ENCODE measurements at places on chromosomes 16 and 17.

GRCh38 chr17:494601-495265 lies 142.1 kb upstream of the RPH3AL start:
- no peak for DNase-seq
- H3K4me3 ChIP-seq: no peak overlapping the region
- no peak overlapping the region for H3K27ac ChIP-seq
- no peaks in the 10 kb centered on the region for H3K36me3 ChIP-seq
- peaks cover 67% of the 10 kb centered on the region for H3K4me1 ChIP-seq
- H3K27me3 ChIP-seq: no peaks in the 10 kb centered on the region

DNA sequence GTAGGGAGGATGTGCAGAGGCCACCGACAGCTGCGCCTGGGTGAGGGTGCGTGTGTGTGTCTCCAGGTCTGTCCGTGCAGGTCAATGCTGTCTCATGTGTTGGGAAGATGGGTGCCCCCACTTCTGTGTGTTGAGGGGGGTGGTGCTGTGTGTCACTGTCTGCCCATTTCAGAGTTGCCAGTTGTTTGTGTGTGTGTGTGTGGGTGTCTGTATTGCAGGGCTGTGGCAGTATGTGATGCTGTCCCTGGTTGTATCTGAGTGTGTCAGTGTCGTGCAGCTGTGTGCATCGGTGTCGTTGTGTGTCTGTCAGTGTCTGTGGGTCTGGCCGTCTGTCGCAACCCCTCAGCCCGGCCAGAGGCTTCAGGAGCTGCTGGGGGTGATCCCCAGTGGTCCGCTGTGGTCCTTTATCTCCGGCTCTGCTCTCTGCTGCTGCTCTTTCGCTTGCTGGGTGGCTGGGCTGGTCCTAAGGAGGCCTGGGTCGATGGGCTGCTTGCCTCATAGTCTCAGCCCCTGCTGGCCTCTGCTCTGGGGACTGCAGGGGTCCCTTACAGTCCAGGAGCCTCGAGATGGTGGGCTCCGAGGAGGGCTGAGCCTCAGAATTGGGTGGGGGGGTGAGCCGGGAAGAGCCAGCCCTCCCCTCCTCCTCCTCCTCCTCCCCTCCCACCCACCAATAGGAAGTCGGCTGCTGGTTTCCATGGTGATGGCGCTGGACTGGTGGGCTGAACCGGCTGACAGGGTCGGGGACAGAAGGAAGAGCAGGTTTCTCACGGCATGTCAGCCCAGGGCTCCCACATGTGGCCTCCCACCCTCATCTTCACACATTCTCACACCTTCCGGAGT lies at the start of gene TSPOAP1:
Gene TSPOAP1, minus strand, starts transcription at position 601 of the 840 bp plus-strand sequence. CDS start 875 bp downstream, outside the sequence.
- H3K36me3 ChIP-seq: peaks cover 18% of the 10 kb centered on the region
- H3K27me3 ChIP-seq: peaks cover 30% of the 10 kb centered on the region
- peak within 1 kb of the TSS; percentile 100 for H3K4me3 ChIP-seq

- H3K4me1 ChIP-seq: no peaks in the 10 kb centered on the region
- no peak for DNase-seq
- no peak overlapping the region for H3K27ac ChIP-seq
- no peaks in the 10 kb centered on the region for H3K27me3 ChIP-seq
These were observed 9.4 kb upstream of the TEDC2 start for GRCh38 chr16:2450535-2450934.

- no peaks in the 10 kb centered on the region for H3K27me3 ChIP-seq
- no peaks in the 10 kb centered on the region for H3K36me3 ChIP-seq
- no peak overlapping the region for H3K27ac ChIP-seq
- no peak overlapping the region for H3K4me3 ChIP-seq
- no peaks in the 10 kb centered on the region for H3K4me1 ChIP-seq
These were observed 117.1 kb upstream of the MYOCD start for GRCh38 chr17:12548558-12548957.

DNA sequence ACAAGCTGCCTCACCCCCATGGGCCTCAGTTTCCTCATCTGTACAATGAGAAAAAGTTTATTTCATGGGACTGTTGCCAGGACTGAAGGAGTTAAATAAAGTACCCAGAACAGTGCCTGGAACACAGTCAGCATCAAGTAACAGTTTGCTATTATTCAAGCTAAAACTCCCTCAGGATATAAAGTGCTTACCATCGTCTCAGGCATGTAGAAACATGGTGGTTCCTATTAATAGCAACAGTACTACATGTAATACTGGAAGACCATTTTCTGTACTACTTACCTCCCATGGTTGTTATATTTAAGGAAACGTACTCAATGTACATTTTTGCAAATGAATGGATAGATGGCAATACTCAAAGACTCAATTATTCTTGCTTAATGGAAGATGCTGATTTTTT lies 93.4 kb downstream of the NCOR1 start:
- no peaks in the 10 kb centered on the region for H3K4me1 ChIP-seq
- peaks cover 94% of the 10 kb centered on the region for H3K36me3 ChIP-seq
- no peaks in the 10 kb centered on the region for H3K27me3 ChIP-seq
- H3K27ac ChIP-seq: no peak overlapping the region
- no peak for DNase-seq

GRCh38 chr17:69170377-69170776 lies 28.7 kb upstream of the ABCA6 start:
- no peaks in the 10 kb centered on the region for H3K27me3 ChIP-seq
- H3K4me3 ChIP-seq: peak overlapping the region; percentile 40
- H3K4me1 ChIP-seq: peaks cover 28% of the 10 kb centered on the region
- peak; percentile 52 for DNase-seq

- no peaks in the 10 kb centered on the region for H3K4me1 ChIP-seq
- no peak overlapping the region for H3K27ac ChIP-seq
- no peaks in the 10 kb centered on the region for H3K27me3 ChIP-seq
- H3K36me3 ChIP-seq: no peaks in the 10 kb centered on the region
These were observed 88.2 kb upstream of the HAS3 start for GRCh38 chr16:69017036-69017783.

GRCh38 chr17:79982986-79983385 lies 52.7 kb downstream of the TBC1D16 start:
- H3K4me3 ChIP-seq: no peak overlapping the region
- H3K27me3 ChIP-seq: no peaks in the 10 kb centered on the region
- no peak for DNase-seq
- H3K4me1 ChIP-seq: no peaks in the 10 kb centered on the region
- no peak overlapping the region for H3K27ac ChIP-seq
- no peaks in the 10 kb centered on the region for H3K36me3 ChIP-seq

- H3K36me3 ChIP-seq: no peaks in the 10 kb centered on the region
- no peak for DNase-seq
These were observed 30.5 kb downstream of the RPGRIP1L start for GRCh38 chr16:53673189-53673588.

DNA sequence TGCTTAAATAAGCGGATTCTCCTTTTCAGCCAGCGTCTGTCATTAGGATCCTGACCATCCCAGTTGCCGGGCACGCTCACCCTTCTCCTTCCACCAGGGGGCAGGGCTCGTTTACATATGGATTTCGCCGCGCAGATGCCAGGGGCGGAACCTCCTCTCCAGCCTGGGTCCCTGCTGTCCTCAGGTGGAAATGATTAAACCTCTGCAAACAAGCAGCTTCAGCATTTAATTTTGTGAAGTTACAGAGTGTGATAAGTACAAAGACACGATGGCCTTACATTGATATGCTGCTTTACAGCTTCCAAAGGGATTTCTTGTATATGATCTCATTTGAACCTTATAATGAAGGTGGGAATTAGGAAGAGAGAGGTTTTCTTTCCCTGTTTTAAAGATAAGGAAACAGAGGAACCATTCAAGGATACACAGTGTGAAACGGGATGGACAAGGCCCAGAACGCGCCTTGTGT lies 3.9 kb upstream of the KRT28 start:
- peak; percentile 59 for DNase-seq
- peaks cover 42% of the 10 kb centered on the region for H3K27me3 ChIP-seq
- no peak overlapping the region for H3K27ac ChIP-seq

DNA sequence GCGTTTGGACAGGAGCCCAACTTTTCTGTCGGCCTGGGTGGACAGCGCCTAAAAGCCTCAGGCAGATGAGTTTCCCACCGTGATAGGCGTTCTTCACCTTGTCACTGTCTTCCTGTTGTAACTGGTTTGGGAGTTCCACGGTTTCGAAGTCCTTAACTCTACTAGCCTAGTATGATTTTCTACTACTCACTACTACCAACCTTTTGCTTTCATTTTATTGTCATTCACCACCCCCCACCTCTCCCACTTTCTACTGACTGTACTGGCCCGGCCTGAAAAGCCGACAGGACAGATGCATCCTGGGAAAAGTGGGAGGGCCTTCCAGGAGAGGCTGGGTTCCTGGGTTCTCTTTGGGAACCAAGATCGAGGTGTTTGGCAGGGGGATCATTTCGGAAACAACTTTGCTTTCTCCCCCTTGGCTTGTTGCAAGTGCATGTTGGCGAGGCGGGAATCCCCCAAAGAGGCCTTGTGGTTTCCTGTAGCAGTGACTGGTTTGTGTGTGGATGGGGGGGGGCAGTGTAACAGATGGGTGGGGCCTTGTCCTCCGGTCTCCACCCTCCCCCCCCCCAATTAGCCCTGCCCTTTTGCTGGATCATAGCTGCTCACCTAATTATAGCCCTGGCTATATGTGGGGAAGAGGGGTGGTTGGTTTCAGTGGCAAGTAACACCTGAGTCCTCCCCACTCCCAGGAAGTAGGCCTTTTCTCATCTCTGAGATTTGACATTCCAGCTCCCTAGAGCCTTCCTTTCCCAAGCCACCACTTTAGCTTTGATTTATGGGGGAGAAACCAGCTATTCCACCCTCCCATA lies 1.4 kb downstream of the EIF5A start:
- peak overlapping the region; percentile 95 for H3K27ac ChIP-seq
- peak; percentile 74 for DNase-seq
- peak overlapping the region; percentile 72 for H3K4me3 ChIP-seq
- H3K27me3 ChIP-seq: no peaks in the 10 kb centered on the region
- peaks cover 30% of the 10 kb centered on the region for H3K4me1 ChIP-seq
- peaks cover 45% of the 10 kb centered on the region for H3K36me3 ChIP-seq

- H3K4me3 ChIP-seq: no peak overlapping the region
- H3K36me3 ChIP-seq: peaks cover 88% of the 10 kb centered on the region
- peak; percentile 52 for DNase-seq
- peak overlapping the region; percentile 71 for H3K27ac ChIP-seq
These were observed 34.5 kb downstream of the ZDHHC7 start for GRCh38 chr16:84976644-84977400.

DNA sequence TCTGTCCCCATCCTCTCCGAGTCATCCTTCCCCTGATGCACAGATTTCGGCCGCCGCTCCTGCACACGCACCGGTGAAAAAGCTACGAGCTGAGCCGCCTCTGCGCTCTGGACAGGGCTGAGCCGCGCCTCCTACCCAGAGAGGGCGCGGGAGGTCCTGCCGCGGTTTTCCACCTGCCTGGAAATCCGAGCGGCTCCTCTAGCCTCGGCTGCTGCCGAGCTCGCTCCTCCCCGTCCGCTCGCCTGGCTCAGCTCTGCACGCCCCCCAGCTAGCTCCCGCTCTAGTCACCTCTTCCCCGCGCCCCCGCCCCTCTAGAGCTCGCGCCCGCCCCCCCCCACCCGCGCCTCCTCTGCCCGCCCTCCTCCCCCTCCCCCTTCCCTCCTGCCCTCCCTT lies 198 bp upstream of the SHISA9 start:
- no peak for DNase-seq
- no peaks in the 10 kb centered on the region for H3K4me1 ChIP-seq
- H3K36me3 ChIP-seq: no peaks in the 10 kb centered on the region
- no peak overlapping the region for H3K4me3 ChIP-seq
- no peak overlapping the region for H3K27ac ChIP-seq
- peaks cover 70% of the 10 kb centered on the region for H3K27me3 ChIP-seq

GRCh38 chr17:50146927-50147665 lies 3.4 kb downstream of the PPP1R9B start:
- peak overlapping the region; percentile 83 for H3K27ac ChIP-seq
- no peaks in the 10 kb centered on the region for H3K27me3 ChIP-seq
- no peak for DNase-seq
- H3K4me1 ChIP-seq: peaks cover 56% of the 10 kb centered on the region
- H3K36me3 ChIP-seq: peaks cover 46% of the 10 kb centered on the region
- H3K4me3 ChIP-seq: peak overlapping the region; percentile 83

- peak overlapping the region; percentile 93 for H3K27ac ChIP-seq
- peak; percentile 85 for DNase-seq
- no peaks in the 10 kb centered on the region for H3K36me3 ChIP-seq
- peaks cover 62% of the 10 kb centered on the region for H3K4me1 ChIP-seq
- H3K27me3 ChIP-seq: no peaks in the 10 kb centered on the region
- H3K4me3 ChIP-seq: peak overlapping the region; percentile 44
These were observed 37.2 kb downstream of the IRF8 start for GRCh38 chr16:85935974-85936760.

DNA sequence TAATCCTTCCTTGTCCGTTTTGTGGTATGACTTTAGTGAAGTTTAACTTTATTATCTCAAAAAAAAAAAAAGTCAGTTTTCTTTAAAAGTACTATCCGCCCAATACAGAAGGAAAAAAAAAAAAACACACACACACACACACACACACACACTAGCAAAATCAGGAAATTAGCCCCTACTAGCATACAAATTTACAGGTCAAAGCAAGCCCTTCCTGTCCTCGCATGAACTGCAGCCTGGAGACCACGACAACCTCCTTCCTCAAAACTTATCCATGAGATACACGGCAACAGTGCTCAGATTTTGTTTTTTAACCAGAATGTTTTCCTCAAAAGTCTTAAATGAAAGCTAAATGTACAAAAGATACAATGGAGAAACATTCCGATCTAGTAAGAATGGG lies 16.2 kb downstream of the NCOR1 start:
- H3K27me3 ChIP-seq: no peaks in the 10 kb centered on the region
- peak overlapping the region; percentile 64 for H3K27ac ChIP-seq
- H3K36me3 ChIP-seq: peaks cover 11% of the 10 kb centered on the region
- peaks cover 21% of the 10 kb centered on the region for H3K4me1 ChIP-seq
- peak; percentile 27 for DNase-seq

DNA sequence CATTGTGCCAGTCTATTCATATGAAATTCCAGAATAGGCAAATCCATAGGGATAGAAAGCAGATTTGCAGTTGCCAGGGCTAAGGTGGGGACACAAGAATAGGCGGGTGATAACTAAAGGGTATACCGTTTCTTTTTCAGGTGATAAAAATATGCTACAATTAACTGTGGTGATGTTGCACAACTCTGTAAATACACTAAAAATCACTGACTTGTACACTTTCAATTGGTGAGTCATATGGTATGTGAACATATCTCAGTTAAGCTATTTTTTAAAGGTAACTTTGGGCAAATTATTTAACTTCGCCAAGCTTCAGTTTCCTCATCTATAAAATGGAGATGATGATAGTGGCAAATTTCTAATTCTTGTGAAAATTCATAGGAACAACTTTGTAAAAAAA lies 65.9 kb downstream of the CDYL2 start:
- no peak for DNase-seq
- no peak overlapping the region for H3K4me3 ChIP-seq
- H3K4me1 ChIP-seq: no peaks in the 10 kb centered on the region
- no peaks in the 10 kb centered on the region for H3K27me3 ChIP-seq
- H3K36me3 ChIP-seq: peaks cover 3% of the 10 kb centered on the region

GRCh38 chr17:65545705-65546523 lies 15.5 kb downstream of the AXIN2 start:
- no peak overlapping the region for H3K27ac ChIP-seq
- no peaks in the 10 kb centered on the region for H3K4me1 ChIP-seq
- no peak overlapping the region for H3K4me3 ChIP-seq
- H3K27me3 ChIP-seq: no peaks in the 10 kb centered on the region
- no peak for DNase-seq
- no peaks in the 10 kb centered on the region for H3K36me3 ChIP-seq

- H3K27me3 ChIP-seq: no peaks in the 10 kb centered on the region
- H3K36me3 ChIP-seq: peaks cover 95% of the 10 kb centered on the region
- no peak overlapping the region for H3K4me3 ChIP-seq
These were observed 20.3 kb downstream of the DYNC1LI2 start for GRCh38 chr16:66731101-66731500.

GRCh38 chr16:82629441-82630027 lies 2.8 kb downstream of the CDH13 start:
- H3K27ac ChIP-seq: no peak overlapping the region
- H3K4me1 ChIP-seq: no peaks in the 10 kb centered on the region
- H3K4me3 ChIP-seq: no peak overlapping the region
- no peaks in the 10 kb centered on the region for H3K36me3 ChIP-seq
